ENCODE measurements at places on chromosomes 2 and 18. TPM values are rescaled to one million over a fixed set of nuclear protein-coding genes. Genes with fewer than 3 reads are reported as not detected.
A peak's percentile ranks its signal among the peaks of the same experiment; 100 is the strongest.

Gene SCN7A
- polyA plus RNA-seq = 1.7 TPM

Gene VWA3B
- polyA plus RNA-seq = 0.16 TPM

Gene OTOF
- polyA plus RNA-seq = 2.5 TPM

GRCh38 chr2:174450021-174450816, 36.6 kb downstream of the GPR155 start:
- DNase-seq = no peak

DNA sequence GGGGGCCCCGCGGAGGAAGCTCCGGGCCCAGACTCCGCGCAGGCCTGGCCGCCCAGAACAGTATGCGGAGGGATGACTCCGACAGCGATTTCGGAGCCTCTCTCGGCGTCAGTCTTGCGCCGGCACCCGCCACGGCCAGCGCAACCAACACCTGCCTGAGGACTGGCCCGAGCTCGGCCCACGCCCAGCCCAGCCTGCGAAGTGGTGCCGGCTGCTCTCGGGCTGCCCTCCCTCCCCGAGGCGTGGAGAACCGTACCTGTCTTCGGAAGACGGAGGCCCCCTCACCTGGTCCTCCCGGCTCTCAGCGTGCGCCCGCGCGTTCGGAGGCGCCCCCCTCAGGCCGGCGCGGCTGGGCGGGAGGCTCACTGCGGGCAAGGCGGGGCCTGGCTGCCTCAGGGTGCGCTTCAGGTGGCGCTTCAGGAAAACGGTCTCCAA, at the start of gene M1AP:
TSS of gene M1AP (minus strand) at position 322 of the 435 bp plus-strand sequence. CDS start 8,055 bp downstream, outside the sequence.
- peak; percentile 5 for DNase-seq

DNA sequence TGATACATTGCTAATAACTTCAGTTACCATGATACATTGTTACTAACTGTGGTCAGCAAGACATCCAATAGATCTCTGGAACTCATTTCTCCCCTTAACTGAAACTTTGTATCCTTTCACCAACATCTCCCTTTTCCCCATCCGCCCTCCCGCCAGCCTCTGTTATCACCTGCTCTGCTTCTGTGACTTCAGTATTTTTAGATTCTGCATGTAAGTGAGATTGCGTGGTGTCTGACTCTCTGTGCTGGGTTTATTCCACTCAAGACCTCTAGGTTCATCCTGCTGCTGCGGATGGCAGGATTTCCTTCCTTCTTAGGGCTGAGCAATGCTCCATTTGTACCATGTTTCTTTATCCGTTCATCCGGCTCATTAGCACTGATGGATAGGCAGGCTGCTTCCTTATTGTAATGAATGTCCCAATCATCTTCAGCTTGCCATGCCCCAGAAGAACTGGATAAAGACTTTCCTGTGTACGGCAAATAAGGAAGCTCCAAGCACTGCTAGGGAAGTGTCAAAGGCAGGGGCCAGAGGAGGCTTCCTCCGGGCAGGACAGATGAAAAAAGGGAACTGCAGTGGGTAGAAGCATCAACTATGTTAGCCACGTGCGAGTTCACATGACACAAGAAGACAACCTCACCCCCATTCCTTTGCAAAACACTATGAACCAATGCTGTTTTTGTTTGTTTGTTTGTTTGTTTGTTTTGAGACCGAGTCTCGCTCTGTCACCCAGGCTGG, 113.4 kb downstream of the EIPR1 start:
- DNase-seq = no peak

Data from small intestine (tissue), 16 donors.